Stimulated activated CD8-positive, alpha-beta memory T cell treated with anti-CD3 and anti-CD28 coated beads, Interleukin-4, amount 100 ng/mL, for 1 hour (primary cell): ENCODE measurements at places on chromosomes 12 and 14.

DNA sequence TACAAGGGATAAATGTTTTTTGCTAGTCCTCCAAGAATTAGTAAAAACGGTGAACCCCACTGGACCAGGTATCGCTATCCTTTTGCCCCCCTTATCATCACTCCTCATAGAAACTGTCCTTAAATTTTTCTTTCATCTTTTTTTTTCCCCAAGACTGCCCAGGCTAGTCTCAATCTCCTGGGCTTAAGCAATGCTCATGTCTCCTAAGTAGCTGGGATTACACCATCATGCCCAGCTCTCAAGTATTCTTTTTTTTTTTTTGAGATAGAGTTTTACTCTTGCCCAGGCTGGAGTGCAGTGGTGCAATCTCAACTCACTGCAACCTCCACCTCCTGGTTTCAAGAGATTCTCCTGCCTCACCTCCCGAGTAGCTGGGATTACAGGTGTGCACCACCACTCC lies 9.7 kb downstream of the IRF2BPL start:
- DNase-seq: no peak

- no peak for DNase-seq
Observed at GRCh38 chr12:88419794-88420193, 160.5 kb downstream of the KITLG start.

DNA sequence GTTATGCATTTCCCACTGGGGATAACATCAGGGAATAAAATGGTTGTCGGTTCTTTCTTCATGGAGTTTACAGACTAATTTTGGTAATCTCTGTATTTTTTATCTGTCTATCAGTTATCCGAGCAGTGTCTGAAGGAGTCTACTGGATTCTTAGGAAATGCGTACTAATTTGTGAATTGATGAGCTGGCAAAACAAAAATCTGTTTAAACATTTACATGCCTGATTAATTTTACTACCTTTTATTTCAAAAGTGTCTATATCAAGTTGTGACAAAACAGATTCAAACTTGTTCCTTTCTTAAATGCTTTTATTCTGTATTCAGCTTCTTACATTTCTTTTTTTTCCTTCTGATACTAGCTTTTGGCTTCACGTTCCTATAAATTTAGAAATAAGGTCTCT lies 4.4 kb downstream of the RIMKLB start:
- DNase-seq: no peak

GRCh38 chr12:11623382-11623781 lies 26.1 kb upstream of the ETV6 start:
- no peak for DNase-seq
